ENCODE measurements at places on chromosomes 2 and 18. TPM values are rescaled to one million over a fixed set of nuclear protein-coding genes. Genes with fewer than 3 reads are reported as not detected.

Gene PCARE
- total RNA-seq, result not detected

Gene REG1A
- total RNA-seq, result 1.2 TPM

Gene KLF11
- total RNA-seq, result 40.1 TPM

Gene PTMA
- total RNA-seq, result 214 TPM

Gene MFSD2B
- total RNA-seq, result 0.62 TPM

Gene METTL5
- 21.5 TPM for total RNA-seq

Gene PARD6G
- total RNA-seq, result 1.5 TPM

Gene RNF181
- total RNA-seq, result 70.0 TPM

Gene CNOT11
- 19.6 TPM for total RNA-seq

Gene CRYGC
- total RNA-seq, result not detected

Gene GNLY
- total RNA-seq, result 1.9 TPM

- DNase-seq, result no peak
These were observed 70.2 kb upstream of the ITM2C start for GRCh38 chr2:230794497-230794896.

DNA sequence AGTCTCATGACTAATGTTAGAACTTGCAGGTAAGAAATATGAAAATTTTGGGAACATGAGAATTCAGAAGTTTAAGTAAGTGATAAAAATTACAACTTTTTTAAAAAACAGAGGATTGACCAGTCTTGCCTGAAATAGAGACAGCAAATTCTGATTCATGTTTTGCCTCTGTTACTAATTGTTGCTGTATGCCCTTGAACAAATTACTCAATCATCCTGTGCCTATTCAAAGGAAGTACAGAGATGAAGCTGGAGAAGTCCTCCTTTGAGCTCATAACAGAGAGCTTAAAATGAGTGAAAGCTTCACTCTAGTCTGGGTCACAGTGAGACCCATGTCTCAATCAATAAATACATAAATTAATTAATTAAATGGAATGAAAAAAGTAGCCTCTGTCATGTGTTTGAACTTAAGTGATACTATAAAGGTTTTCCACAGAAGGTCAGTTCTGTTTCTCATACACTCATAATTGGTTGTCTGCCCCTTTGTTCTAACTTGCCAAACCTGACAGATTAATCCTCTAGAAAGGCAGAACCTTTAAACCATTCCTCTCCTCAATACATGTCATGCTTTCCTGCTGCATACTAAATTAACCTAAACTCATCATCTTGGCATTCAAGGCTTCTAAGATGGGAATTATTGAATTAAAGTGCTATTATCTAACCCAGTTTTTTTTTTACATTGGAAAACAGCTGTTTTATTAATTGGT is 374.6 kb upstream of the LRATD1 start:
- no peak for DNase-seq

DNA sequence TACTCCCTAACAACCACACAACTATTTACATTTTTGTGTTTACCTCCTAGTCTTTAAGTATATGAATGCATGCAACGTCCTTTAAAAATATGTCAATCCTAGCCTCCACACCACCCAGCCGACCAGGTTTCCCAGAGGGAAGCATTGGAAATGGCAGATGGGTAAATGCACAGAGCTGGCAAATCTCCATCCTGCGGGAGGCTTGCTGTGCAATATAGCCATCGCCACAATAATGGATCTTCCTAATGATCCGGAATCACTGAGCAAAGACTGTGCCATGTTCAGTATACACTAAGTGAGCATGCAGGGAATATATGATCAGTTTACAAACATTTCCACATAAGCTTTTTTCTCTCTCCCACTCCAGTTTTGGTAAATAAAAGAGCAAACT is 131.8 kb downstream of the NEDD4L start:
- DNase-seq, result no peak

DNA sequence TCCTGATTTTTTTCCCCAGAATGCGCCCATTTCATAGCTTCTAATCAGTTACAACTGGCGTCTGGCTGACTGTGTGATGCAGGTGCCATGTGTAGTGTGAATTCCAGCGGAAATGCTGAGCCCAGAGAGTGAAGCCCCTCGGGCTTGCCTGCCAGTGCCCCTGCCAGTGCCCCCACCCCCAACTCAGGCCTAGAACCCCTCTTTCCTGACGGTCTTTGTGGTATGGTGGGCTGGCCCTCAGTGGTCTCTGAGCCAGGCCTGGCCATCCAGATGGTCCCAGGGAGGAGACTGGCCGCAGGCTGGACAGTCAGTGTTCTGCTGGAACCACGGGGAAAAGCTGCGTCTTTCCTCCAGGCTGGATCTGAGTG is 3.1 kb downstream of the RAMP1 start:
- no peak for DNase-seq

- DNase-seq, result no peak
These were observed 941.1 kb upstream of the FANCL start for GRCh38 chr2:59182249-59182648.

GRCh38 chr2:175931805-175932204 is 70.3 kb downstream of the LNPK start:
- no peak for DNase-seq

DNA sequence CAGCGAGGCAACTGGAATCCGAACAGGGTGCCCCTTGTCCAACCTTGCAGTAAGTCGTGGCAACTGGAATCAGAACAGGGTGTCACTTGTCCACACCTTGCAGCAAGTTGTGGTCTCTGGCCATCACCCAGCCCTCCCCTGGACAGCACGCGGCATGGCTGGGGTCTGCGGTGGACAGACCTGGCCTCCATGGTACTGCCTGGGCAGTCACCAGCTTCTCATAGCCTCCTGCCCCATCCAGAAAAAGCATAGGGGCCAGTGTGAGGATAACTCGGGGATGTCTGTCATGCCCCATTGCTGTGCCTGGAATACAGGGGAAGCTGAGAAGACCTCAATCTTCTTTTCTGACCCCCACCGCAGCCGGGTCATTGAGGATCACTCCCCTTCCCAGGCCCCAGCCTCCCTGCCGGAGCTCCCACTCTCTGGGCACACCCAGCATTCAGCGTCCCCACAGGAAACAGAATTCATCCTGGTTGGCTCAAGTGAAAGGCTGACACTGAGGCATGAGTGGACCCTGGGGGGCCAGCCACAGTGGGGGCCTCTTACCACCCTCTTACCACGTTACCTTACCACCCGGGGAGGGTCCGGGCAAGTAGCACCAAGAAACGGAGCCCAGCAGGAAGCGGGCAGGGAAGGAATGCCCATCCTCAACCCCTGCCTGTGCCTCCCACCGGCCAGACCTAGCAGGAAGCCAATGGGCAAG is 68.0 kb upstream of the RAB6C start:
- no peak for DNase-seq

DNA sequence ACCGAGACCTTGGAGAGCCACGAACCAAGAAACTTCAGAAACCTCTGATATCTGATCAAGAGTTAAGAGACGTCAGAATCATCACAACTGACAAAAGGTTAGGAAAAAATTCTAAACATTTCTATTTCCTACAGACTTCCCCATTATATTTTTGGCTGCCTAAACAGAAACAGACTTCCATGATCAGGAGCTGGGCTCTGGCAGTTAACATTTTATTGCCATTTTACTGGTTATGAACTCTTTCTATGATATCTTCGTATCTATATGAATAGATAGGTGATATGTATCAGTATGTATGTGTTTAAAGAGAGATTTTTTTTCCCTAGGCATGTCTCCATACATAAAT is 31.1 kb upstream of the PPP1R1C start:
- no peak for DNase-seq

DNA sequence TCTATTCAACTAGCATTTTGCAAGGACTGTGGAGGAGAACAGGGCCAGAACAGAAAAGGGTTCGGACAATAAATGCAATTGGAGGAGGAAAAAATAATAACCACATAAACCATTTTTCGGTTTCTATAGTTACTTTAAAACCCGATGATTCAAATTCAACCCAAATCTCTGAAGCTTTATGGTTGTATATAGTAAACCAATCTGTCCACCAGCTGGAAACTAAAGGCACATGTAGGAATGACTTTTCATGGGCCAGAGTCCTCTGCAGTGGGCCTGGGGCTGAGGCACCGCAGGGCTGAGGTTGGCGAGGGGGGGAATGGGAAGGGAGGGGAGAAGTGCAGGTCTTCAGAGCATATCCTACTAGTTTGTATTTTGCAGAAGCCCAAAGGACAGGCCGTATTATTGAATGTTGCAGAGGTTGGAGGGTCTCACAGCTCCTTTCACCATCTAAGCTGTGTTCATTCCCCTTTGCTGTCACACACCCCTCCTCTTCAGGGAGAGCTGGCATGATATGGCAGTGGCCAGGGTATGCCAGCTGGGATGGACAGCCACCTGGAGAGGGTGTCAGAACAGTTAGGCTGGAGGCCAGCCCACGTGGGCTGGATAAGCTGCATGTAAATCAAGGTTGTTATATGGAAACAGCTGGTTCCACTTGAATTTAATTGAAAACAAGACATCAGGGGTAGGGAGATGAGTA is 267.1 kb downstream of the PRKCE start:
- no peak for DNase-seq

DNA sequence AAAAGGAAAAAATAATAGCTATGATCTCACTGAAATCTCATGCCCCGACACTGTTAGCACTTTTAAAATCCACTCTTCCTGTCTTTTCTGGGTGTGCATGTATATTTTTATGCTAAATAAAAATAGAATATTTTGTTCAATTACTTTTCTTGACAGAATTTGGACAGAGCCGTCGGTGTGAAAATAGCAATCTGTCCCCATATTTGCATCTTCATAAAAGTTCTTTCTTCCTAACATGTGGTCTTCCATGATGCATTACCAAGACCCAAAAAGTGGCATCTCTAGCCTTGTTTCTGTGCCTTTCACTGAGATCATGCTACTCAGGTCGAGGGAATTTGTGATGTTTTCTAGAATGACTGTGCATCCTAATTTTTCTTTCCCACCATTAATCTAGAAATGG is 298.8 kb upstream of the CCDC68 start:
- no peak for DNase-seq

- DNase-seq, result no peak
These were observed 349.1 kb downstream of the ANAPC1 start for GRCh38 chr2:111534910-111535352.

DNA sequence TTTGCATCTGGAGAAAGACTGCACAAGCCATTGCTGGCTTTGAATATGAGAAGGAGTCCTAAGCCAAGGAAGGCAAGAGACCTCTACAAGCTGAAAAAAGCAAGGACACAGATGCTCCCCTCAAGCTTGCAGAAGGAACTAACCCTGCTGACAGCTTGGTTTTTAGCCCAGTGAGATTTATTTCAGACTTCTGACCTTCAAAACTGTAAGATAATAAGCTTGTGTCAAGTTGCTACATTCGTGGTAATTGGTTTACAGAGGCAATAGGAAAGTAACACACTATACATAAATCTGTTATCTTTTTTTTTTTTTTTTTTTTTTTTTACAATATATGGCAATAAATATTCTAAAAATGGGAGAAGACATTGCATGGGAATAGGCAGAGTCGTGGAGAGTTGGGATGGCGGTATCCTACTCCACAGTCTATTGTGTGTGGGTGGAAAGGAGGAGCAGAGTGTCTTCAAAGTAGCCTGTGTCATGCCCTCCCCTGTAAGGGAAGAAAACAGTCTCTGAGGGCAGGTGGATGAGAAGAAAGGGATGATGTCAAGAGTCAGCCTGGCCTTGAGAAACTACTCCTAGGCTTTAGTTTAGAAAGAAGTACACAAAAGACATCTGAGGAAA is 196.9 kb downstream of the THSD7B start:
- no peak for DNase-seq

- no peak for DNase-seq
These were observed 1.9 kb upstream of the GRP start for GRCh38 chr18:59218018-59218417.

GRCh38 chr2:45191976-45192375 is 182.7 kb upstream of the SIX2 start:
- no peak for DNase-seq

- DNase-seq, result peak; percentile 19
These were observed 9.3 kb downstream of the ALPG start for GRCh38 chr2:232415736-232416520.

DNA sequence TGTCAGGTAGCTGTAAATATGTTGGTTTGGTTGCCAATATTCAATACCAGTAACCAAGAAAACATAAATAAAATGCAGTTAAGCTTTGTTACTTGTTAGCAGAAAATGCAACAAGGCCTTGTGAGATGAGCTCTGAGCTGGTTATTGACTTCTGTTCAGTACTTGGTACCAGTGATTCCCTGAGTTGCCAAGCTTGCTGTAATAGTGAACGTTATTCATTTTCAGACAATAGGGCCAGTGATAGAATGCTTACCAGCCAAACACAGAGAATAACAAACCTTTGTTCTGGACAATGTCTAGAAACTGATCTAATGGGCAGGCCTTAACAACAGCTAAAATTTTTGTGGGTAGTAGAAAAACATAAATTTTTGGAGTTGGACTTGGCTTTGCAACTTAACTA is 29.5 kb downstream of the RASGRP3 start:
- no peak for DNase-seq

DNA sequence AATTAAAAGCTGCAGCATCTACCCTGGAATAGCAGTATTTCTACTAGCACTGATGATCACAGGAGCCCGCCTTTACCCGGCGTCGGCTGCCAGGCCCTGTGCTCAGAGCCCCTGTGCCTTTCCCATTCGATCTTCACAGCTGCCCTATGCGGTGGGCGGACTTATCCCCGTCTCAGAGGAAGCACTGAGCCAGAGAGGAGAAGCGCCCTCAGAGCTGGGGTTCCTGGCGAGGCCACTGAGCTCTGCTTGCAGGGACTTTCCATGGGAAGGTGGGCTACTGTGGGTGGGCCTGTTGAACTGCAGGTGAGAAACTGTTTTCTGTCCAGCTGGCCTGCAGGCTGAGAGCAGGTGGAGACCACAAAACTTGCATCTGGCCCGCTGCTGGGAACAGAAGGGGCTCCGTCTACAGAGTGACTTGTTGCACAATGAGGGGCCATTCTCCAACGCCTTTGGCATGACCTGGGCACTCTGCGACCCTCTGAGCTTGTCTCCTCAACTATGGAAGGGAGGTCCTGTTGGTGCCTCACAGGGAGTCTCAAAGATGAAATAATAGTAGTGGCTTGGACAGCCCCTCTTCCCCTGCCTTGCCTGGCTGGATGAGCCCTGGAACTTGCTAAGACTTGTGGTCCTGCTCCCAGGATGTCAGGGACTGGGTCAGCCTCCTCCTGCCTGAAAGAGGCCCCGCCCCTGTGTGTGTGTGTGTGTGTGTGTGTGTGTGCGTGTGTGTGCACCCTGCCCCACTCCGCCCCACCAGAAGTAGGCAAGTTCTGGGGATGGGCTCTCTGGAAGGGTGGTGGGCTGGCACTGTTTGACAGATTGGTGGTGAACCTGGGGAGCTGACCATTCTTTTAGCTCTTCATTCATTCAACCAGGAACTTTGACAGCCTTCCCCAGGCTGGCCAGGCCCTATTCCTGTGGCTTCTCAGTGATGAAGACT is 32.7 kb downstream of the GLI2 start:
- DNase-seq, result no peak

GRCh38 chr2:114238910-114239559 is 203.4 kb upstream of the DPP10 start:
- DNase-seq, result no peak

GRCh38 chr2:26081556-26081955 is 47.7 kb downstream of the RAB10 start:
- no peak for DNase-seq

GRCh38 chr18:34370704-34371395 is 146.1 kb upstream of the NOL4 start:
- DNase-seq, result no peak

GRCh38 chr2:224033601-224034000 is 5.5 kb downstream of the SERPINE2 start:
- no peak for DNase-seq

Measured in right lobe of liver (tissue), 6 donors.